ENCODE measurements at places on chromosomes 7 and 10. TPM values are rescaled to one million over a fixed set of nuclear protein-coding genes. Genes with fewer than 3 reads are reported as not detected.

Gene DMBT1
- 0.44 TPM for total RNA-seq

GRCh38 chr7:33485747-33486493 is 356.6 kb downstream of the BBS9 start:
- H3K36me3 ChIP-seq: no peaks in the 10 kb centered on the region
- DNase-seq: no peak
- no peak overlapping the region for H3K4me3 ChIP-seq
- H3K4me1 ChIP-seq: no peaks in the 10 kb centered on the region
- no peak overlapping the region for H3K27ac ChIP-seq

DNA sequence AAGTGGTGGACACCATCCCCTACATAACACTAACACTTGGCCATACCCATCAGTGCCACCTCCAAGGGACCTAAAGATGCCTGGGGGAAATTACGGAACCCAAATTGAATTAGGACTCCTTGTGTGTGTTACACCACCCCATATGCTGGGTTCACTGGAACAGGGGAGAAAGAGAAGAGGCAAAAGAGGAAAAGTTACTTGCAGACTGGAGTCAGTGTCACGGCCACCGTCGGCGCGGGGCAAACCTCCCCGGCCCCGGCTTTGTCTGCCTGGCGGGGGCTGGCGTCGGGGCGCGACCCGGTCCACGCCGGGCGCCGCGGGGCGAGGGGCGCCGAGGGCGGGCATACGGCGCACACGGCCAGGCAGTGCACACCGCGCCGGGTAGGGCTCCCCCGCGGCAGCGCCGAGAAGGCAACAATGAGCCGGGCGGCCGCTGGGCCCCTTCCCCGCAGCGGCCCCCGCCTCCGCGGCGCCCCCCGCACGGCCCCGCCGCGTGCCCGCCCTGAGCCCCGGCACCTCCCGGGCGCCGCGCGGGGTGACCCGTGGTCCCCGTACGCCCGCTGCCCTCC is 171.1 kb downstream of the FAM107B start:
- peak overlapping the region; percentile 69 for H3K4me3 ChIP-seq
- no peak for DNase-seq
- peak overlapping the region; percentile 49 for H3K27ac ChIP-seq

Gene SAP25
- 1.1 TPM for total RNA-seq

Gene TNKS2
- total RNA-seq: 13.8 TPM

- no peaks in the 10 kb centered on the region for H3K36me3 ChIP-seq
- H3K4me1 ChIP-seq: no peaks in the 10 kb centered on the region
- H3K27ac ChIP-seq: no peak overlapping the region
- H3K27me3 ChIP-seq: no peaks in the 10 kb centered on the region
Observed at GRCh38 chr7:91431601-91432000, 167.4 kb downstream of the FZD1 start.

DNA sequence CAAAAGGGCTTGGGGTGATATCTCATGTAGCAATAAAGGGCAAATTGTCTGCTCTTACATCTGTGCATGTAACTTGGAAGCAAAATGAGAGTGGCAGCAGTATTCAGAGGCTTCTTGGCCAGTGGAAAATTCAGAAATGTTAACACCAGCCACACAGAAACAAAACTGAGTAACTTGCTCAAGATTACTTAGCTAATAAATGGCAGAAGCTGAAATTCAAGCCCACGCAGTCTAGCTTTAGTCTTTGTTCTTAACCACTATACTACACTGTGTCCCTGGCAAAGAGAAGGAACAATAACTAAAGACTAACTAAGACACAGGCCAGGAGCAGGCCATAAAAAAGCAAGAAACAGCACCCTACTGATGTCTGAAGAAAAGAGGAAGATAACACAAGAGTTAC is 185.9 kb upstream of the ASAH2 start:
- H3K4me3 ChIP-seq: no peak overlapping the region
- DNase-seq: no peak
- no peaks in the 10 kb centered on the region for H3K27me3 ChIP-seq
- peaks cover 7% of the 10 kb centered on the region for H3K4me1 ChIP-seq

Gene GPR26
- not detected for total RNA-seq

GRCh38 chr7:7099584-7100014 is 82.7 kb upstream of the C1GALT1 start:
- no peaks in the 10 kb centered on the region for H3K36me3 ChIP-seq
- H3K4me3 ChIP-seq: no peak overlapping the region
- no peaks in the 10 kb centered on the region for H3K27me3 ChIP-seq
- peak overlapping the region; percentile 7 for H3K27ac ChIP-seq

Gene ASB10
- total RNA-seq: 35.4 TPM

GRCh38 chr10:132915411-132915810 is 27.0 kb downstream of the CFAP46 start:
- H3K27ac ChIP-seq: no peak overlapping the region
- no peaks in the 10 kb centered on the region for H3K36me3 ChIP-seq
- H3K27me3 ChIP-seq: peaks cover 44% of the 10 kb centered on the region
- no peak overlapping the region for H3K4me3 ChIP-seq

Gene TMEM229A
- not detected for total RNA-seq

Gene RHOBTB1
- 16.6 TPM for total RNA-seq

- no peak overlapping the region for H3K27ac ChIP-seq
- no peaks in the 10 kb centered on the region for H3K27me3 ChIP-seq
- H3K4me1 ChIP-seq: peaks cover 5% of the 10 kb centered on the region
- no peak overlapping the region for H3K4me3 ChIP-seq
- no peaks in the 10 kb centered on the region for H3K36me3 ChIP-seq
Observed at GRCh38 chr7:144390481-144390880, 13.0 kb downstream of the NOBOX start.

Gene FAM241B
- total RNA-seq: 5.3 TPM

Gene STEAP1B
- total RNA-seq: 0.63 TPM

- peaks cover 9% of the 10 kb centered on the region for H3K36me3 ChIP-seq
- no peak overlapping the region for H3K27ac ChIP-seq
- H3K4me1 ChIP-seq: no peaks in the 10 kb centered on the region
- H3K27me3 ChIP-seq: no peaks in the 10 kb centered on the region
Observed at GRCh38 chr10:70085975-70086613, 33.4 kb downstream of the MACROH2A2 start.

DNA sequence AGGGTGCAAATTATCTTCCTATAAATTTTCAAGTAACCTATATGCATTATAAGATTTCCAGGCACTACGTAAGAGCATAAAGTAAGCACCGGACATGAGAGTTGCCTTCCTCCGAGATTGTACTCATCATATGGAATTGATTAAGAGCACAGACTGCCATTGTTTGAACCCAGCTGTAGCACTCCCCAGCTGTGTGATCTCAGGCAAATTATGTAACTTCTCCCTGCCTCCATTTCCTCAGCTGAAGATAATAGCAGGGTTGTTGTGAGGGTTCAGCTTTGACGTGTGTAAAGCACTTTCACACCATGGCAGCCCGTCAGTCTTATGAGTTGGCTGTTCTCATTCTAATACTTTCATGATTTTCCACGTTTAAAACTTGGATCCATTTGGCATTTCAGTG is 122.6 kb downstream of the ITIH5 start:
- no peaks in the 10 kb centered on the region for H3K36me3 ChIP-seq
- no peaks in the 10 kb centered on the region for H3K27me3 ChIP-seq
- H3K4me1 ChIP-seq: peaks cover 43% of the 10 kb centered on the region
- H3K27ac ChIP-seq: peak overlapping the region; percentile 75
- no peak overlapping the region for H3K4me3 ChIP-seq

DNA sequence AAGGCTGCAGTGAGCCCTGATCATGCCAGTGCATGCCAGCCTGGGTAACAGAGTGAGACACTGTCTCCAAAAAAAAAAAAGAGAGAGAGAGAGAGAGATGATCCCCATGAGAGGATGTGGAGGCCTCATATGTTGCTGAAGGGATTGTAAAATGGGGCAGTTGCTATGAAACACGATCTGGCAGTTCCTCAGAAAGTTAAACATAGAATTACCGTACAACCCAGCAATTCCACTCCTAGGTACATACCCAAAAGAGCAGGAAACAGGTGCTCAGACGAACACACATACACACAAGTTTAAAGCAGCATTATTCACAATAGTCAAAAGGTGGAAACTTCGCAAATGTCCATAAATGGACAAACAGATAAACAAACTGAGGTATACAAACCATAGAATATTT is 27.4 kb upstream of the CYTH3 start:
- H3K27me3 ChIP-seq: no peaks in the 10 kb centered on the region
- H3K4me3 ChIP-seq: no peak overlapping the region

Gene LAMB4
- total RNA-seq: 0.33 TPM

DNA sequence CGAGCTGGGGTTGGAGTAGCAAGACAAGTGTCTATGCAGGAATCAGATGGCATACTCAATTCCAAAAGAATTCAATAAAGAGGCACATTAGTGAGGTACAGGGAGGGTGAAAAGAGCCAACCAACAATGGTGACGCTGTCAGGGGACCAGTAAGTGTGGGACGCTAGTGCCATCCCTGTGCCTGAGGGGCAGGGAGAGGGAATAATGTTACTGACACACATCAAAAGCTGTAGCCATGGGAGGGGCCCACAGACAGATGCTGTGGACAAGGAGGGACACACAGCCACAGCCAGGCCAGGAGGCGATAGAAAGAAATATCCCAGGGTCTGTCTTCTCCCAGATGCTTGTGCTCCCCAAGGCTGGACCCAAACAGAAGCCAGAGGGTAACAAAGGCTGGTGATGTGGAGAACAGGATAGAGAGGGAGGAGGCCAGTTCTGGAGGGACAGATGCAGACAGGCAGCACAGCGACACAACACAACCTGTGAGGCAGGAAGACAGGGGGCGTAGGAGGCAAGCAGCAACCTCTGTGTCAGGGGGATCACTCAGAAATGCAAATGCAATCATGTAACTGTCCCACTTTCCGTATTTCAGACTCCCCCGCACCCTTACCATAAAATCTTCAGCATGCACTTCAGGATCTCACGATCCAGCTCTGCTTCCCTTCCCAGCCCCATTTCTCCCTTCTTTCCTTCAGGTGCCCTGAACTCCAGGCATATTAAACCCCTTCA is 240.5 kb upstream of the FZD8 start:
- H3K27ac ChIP-seq: no peak overlapping the region
- H3K4me3 ChIP-seq: no peak overlapping the region
- DNase-seq: no peak
- H3K27me3 ChIP-seq: no peaks in the 10 kb centered on the region
- H3K4me1 ChIP-seq: peaks cover 8% of the 10 kb centered on the region
- H3K36me3 ChIP-seq: no peaks in the 10 kb centered on the region

GRCh38 chr10:112246-112645 is 23.0 kb upstream of the ZMYND11 start:
- no peak overlapping the region for H3K27ac ChIP-seq
- H3K4me1 ChIP-seq: no peaks in the 10 kb centered on the region
- no peak overlapping the region for H3K4me3 ChIP-seq
- no peaks in the 10 kb centered on the region for H3K27me3 ChIP-seq
- H3K36me3 ChIP-seq: no peaks in the 10 kb centered on the region

Gene CDH23
- 4.5 TPM for total RNA-seq

DNA sequence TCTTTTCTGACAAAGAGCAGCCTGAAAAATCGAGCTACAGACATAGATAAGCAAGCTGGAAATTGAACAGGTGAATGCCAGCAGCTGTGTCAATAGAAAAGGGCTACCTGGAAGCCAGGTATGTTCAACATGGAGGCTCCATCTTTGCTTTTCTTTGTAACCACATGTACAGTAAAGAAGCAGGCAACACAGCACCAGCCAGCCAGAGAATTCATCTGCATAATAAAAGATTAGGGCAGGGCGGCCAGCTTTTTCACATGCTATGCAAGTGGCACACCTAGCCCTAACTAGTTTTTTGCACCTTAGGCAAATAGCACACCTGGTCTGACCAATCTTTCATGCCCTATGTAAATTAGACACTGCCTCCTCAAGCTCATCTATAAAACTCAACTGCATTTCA is 25.7 kb downstream of the COG5 start:
- H3K27me3 ChIP-seq: no peaks in the 10 kb centered on the region
- DNase-seq: no peak
- H3K36me3 ChIP-seq: peaks cover 55% of the 10 kb centered on the region
- H3K27ac ChIP-seq: no peak overlapping the region

- H3K36me3 ChIP-seq: no peaks in the 10 kb centered on the region
- H3K27ac ChIP-seq: no peak overlapping the region
- no peaks in the 10 kb centered on the region for H3K4me1 ChIP-seq
- no peak overlapping the region for H3K4me3 ChIP-seq
- peaks cover 90% of the 10 kb centered on the region for H3K27me3 ChIP-seq
Observed at GRCh38 chr10:1379601-1380000, 323.4 kb downstream of the WDR37 start.

GRCh38 chr7:30750683-30751650 is 968 bp upstream of the INMT start:
- DNase-seq: peak; percentile 85
- H3K4me1 ChIP-seq: peaks cover 58% of the 10 kb centered on the region
- H3K27ac ChIP-seq: peak overlapping the region; percentile 83
- H3K27me3 ChIP-seq: no peaks in the 10 kb centered on the region
- peak overlapping the region; percentile 67 for H3K4me3 ChIP-seq

DNA sequence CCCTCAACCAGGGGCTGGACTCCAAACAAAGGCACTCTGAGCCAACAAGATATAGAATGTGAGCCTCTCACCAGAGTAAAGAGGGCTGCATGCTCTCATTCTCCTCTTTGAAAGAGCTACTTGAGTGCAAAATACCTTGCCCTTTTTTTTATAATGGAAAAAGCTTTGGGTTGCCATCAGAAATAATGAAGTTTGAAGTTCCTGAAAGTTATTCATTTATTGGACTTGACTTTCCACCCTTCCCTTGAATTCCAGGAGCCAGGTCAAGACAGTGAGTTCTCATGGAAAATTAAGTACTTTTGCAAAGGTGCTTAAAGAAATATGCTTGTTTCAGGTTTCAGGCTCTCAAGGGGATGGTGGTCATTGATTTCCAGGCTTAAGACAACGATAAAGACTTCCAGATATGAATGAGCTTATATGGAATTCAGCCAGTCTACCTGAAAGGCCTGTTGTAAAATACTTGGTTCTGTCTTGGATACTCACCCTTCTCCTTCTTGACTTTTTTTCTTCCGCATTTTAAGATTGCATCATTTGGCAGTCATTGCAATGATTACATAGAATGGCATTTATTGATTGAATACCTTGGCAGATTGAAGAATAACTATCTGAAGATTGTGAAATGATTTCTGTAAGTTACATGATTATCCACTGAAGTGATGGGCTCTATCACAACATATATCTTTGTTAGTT is 696.4 kb downstream of the INHBA start:
- H3K27me3 ChIP-seq: no peaks in the 10 kb centered on the region
- no peak for DNase-seq
- no peaks in the 10 kb centered on the region for H3K36me3 ChIP-seq
- H3K27ac ChIP-seq: peak overlapping the region; percentile 60
- H3K4me3 ChIP-seq: no peak overlapping the region

DNA sequence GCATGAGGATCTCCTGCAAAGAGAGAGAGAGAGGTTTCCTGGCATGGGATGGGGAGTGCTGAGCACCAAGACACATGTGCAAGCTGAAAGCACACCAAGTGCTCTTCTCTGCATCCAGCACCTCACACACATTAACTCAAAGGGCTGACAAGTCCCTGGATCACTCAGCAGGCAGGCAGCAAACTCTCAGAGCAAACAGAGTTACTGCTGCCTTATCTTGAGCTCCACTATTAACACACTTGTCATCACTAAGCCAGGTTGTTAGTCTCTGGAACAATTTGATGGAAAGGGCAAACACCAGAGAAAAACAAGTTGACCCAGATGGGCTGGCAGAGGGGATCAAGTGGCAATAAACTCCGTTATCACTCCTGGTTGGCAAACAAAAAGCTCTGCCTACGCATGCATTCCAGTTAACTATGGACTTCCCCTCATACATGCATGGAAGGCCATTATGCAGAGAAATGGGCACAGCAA is 349.9 kb downstream of the KCNMA1 start:
- H3K27ac ChIP-seq: no peak overlapping the region
- no peak overlapping the region for H3K4me3 ChIP-seq
- no peaks in the 10 kb centered on the region for H3K36me3 ChIP-seq
- no peak for DNase-seq
- H3K4me1 ChIP-seq: peaks cover 14% of the 10 kb centered on the region
- H3K27me3 ChIP-seq: peaks cover 87% of the 10 kb centered on the region

Gene LEP
- total RNA-seq: 0.14 TPM

- no peak overlapping the region for H3K4me3 ChIP-seq
- peaks cover 20% of the 10 kb centered on the region for H3K4me1 ChIP-seq
- no peak overlapping the region for H3K27ac ChIP-seq
- H3K27me3 ChIP-seq: no peaks in the 10 kb centered on the region
- no peak for DNase-seq
Observed at GRCh38 chr10:74419491-74419951, 268.5 kb downstream of the ADK start.
